ENCODE measurements at places on chromosomes 11 and 22.

DNA sequence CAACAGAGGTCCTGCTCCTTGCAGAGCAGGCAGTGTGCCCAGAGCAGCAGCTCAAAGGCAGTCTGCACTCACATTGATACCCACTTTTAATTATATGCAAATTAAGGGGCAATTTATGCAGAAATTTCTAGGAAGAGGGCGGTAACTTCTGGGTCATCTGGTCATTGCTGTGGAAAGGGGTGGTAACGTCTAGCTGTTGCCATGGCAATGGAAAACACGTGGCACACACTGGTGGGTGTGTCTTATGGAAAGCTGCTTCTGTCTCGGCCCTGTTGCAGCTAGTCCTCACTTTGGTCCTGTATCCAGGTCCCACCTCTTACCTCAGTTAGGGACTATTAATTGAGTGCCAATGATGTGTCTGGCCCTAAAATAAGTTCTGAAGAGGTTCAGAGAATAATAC lies 36.8 kb downstream of the BARX2 start:
- DNase-seq, result no peak

DNA sequence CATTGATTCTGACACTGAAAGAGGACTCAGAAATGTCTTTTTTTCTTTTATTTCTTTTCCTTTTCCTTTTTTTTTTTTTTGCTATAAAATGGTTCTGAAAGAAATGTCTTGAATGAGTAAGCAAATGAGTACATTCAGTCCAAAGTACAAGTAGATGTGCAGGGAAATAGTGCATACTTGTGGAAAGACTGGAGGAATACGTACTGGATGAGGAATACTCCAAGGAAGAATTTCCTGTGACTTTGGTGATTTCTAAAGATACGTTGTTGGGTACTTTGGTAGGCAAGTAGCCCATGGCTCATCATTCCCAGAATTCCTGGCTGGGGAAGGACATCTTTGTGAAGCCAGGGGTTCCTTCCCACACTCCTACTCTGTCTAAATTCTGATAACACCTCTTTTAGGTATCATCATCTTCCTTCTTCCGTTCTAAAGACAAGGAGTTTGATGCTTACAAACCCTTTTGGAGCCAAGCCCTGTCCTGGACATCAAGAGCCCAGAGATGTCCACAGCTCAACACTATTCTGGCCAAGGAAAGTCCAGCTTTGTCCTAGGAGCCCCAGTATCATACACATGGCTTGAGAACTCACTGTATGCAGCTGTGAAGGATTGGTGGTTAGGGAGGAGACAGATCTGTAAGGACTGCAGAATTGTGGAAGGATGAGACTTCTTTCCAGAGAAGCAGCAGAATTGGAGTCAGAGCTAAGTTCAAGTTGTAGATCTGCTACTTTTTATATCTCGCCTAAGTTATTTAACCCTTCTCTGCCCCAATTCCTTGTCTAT lies 4.8 kb upstream of the NUP98 start:
- DNase-seq, result no peak

DNA sequence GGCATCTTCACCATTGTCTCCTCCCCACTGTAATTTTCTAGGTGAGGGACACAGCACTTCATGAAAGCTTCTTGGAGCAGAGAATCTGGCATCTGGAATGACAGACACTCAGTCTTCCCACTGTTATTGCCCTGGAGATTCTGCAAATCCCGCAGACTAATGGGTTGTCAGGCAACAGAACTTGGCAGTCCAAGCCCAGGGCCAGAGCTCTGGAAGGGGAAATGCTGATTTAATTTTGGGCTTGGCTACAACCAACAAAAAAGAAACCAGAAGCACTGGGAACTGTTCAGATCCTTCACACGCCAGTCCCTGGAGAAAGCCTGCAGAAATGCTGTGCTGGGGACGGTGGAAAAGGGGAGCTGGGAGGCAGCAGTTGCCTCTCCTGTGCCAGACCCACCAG lies 71.5 kb upstream of the BID start:
- no peak for DNase-seq

GRCh38 chr11:64381350-64381749 lies 22.4 kb downstream of the RPS6KA4 start:
- no peak for DNase-seq

GRCh38 chr11:14687943-14688627 lies 44.5 kb downstream of the PDE3B start:
- DNase-seq, result no peak

DNA sequence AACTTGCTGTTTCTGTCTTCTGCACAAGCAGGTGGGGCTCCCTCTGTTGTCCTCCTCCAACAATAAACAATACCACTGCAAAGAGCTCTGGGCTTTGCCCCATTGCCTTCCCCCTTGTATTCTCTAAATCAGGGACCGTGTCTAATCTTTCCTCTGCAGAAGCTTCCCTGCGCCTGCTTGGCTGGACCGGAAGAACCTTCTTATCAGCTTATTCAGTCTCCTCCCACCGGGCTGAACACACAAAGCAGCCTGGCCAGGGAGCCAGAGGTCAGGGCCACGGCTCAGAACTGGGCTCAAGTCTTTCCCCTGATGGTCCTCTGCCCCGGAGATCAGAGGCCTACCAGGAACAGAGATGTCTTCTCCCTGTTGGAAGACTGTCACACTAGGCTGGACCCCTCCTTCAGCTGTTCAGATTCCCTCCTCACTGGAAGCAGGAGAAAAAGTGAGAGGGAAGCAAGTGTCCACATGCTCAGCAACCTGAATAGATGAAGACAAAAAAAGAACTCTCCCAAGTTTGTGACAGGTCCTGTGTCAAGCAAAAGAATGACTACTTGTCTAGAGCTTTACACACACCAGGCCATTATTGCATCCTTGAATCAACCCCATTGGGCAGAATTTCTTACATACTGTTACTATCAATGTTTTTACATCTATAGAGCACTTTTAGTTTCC lies 63.7 kb downstream of the RAB30 start:
- peak; percentile 45 for DNase-seq
